ENCODE measurements at places on chromosomes 16 and 17.

DNA sequence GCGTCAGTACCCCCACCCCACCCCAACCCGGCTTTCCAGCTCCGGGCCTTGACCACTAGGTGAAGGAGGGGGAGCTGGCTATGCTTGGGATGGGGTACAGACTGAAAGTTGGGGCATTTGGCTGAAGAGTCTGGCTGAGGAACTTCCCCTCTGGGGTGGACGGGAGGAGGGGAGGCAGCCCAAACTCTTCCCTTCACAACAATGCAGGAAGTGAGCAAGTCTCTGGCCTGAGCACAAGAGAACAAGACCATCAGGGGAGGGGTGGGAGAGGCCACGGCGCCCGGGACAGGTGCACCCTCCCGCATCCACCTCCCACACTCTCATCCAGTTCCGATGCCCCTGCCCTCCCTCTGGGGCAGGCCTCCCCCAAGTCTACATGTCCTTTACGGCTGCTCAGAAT lies 5.6 kb downstream of the USH1G start:
- no peak for DNase-seq

DNA sequence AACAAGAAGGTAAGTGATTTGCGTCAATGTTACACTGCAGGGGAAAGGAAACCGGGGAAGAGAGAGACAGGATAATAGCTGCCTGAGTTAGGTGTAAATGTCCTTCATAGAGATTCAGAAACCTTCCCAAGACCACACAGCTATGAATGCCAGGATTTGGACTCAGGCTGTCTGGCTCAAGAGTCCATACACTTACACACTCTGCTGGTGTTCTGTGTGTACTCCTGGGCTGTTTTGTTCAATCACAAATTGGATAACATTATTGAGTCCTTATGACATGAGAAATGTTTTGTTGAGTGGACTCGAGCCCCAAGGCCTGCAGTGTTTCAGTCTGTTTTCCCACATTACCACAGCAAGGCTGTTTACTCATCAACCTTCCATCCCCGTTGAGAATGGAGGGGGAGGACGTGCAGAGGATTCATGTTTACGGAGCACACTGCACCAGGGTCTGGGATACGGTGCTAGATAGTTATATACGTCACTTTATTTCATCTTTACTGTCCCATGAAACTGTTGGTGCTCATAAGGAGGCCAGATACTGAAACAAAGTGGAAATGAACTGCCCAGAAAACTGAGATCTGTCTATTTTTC lies 450.8 kb downstream of the HAPSTR1 start:
- DNase-seq = no peak

- no peak for DNase-seq
Observed at GRCh38 chr17:72714357-72714966, 378.0 kb downstream of the SLC39A11 start.

- DNase-seq = peak; percentile 51
Observed at GRCh38 chr17:14019186-14019956, 49.9 kb upstream of the COX10 start.

DNA sequence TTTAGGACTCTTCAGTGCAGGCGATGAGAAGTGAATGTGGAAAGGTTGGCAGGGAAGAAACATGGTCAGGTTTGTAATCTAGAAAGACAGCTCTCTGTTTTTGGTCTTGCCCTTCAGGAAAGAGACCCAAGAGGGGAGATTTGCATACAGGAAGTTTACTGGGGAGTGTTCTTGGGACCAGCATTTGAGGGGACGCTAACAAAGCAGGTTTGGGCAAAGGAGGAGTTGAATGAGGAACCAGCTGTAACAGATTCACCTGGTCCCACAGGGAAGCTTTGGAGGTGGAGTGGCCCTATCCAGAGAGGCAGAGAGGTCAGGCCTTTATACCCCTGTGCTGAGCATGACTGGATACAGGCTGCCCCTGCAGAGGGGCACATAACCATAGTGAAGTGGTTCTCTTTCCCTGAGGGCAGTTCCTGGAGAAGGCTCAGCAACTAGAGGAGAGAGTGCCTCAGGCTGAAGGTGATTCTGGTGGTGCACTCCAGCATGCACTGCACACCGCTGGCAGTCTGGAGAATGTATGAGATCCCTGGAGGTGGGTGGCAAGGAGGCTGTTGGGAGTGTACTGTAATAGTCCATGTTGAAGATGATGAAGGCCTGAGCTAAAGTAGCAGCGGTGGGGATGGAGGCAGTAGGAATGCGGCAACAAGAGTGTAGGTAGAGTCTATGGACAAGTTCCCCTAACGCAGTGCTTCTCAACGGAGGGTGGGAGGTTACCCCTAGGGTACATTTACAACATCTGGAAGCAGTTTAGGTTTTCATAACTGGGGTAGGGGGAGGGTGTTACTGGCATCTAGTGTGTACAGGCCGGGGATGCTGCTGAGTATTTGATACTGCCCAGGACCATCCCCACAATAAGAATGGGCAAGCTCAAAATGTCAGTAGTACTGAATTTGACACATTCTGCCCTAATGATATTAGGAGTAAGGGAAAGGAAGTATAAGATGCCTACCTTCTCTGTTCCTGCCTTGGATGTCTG lies 37.2 kb downstream of the MAP2K6 start:
- no peak for DNase-seq

- DNase-seq = no peak
Observed at GRCh38 chr16:15487336-15488284, 53.2 kb downstream of the BMERB1 start.

- DNase-seq = peak; percentile 85
Observed at GRCh38 chr17:28347261-28347891, 10.0 kb downstream of the POLDIP2 start.

DNA sequence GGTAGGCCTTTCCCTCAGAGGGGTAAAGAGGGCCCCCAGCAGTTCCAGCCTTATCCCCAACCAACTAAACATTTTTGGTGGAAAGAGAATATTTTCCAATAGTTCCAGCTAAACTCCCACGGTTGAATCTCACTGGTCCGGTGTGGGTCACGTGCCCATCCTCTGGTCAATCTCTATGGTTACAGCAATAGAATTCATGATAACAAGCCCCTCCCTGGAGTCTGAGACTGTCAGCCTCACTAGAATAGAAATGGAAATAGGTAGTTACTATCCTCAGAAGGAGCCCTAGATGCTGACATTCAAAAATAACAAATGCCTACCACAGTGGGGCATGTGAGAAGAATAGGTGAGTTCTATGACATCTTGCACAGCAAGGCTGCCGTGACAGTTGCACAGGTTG lies 37.5 kb upstream of the LITAF start:
- DNase-seq = no peak

DNA sequence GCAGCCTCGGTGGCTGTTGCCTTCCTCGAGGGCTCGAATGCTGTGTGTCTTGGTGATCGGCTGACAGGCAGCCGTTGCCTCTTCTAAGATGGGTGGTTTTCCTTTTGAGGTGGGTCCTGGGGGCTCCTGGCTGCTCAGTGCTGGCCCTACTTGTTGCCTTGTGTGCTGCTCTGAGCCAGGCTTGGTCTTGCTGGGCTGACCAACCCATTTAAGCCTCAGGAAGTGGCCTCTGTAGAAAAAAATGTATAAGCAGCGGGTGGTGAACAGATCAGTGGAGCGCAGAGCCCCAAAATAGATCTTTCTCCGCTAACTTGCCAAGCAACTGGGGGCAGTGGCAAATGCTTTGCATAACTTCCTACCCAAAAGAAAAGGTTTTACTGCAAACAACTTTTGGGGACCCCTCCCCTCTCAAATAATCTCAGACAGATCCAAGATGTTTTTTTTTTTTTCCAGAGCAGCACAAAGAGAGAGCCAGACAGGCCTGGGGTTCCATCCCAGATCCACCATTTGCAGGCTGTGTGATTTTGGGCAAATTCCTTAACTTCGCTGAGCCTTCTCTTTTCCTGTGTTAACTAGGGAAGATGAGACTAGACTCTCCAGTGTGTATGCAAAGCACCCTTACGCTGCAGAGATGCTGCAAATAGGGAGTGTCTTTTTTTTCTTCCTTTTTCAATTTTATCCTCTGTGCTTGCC lies 42.5 kb downstream of the PLCG2 start:
- DNase-seq = no peak

- DNase-seq = no peak
Observed at GRCh38 chr16:26605626-26606271, 461.0 kb upstream of the C16orf82 start.

- no peak for DNase-seq
Observed at GRCh38 chr16:57865746-57866528, 63.6 kb upstream of the KIFC3 start.

DNA sequence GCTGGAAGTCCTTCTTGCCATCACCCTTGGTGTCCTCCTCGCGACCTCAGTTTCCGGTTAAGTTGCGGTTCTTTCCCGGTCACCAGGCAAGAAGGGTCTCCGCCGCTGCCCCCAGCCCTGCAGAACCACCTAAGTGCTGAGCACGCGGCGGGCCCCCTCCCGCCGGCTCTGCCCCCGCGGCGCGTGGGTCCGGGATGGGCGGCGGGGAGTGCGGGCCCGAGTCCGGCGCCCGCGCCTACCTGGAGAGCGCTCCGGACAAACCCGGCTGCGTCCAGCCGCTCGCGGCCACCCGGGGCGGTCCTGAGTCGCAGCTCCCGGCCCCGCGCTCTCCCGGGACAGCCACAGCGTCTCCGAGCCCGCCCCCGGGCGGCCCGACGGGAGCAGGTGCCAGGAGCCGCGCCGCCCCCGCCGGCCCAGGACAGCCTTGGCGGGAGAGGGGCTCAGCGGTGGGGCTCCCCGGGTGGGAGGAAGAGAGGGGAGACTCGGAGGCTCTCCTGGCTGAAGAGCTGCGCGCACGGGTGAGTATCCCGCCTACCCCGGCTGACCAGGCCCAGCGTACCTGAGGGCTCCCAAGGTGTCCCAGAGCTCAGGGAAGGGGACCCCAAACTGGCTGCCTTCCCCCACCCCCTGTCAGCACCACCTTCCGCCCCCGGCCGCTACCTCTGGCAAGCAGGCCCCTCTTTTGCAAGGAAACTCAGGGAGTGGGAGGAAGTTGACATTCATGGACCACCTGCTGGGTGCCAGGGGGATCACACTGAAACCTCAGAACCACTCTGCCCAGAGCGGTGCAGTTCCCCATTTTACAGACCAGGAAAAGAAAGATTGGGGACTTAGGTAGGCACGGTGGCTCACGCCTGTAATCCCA lies 22.2 kb upstream of the C17orf113 start:
- DNase-seq = no peak

DNA sequence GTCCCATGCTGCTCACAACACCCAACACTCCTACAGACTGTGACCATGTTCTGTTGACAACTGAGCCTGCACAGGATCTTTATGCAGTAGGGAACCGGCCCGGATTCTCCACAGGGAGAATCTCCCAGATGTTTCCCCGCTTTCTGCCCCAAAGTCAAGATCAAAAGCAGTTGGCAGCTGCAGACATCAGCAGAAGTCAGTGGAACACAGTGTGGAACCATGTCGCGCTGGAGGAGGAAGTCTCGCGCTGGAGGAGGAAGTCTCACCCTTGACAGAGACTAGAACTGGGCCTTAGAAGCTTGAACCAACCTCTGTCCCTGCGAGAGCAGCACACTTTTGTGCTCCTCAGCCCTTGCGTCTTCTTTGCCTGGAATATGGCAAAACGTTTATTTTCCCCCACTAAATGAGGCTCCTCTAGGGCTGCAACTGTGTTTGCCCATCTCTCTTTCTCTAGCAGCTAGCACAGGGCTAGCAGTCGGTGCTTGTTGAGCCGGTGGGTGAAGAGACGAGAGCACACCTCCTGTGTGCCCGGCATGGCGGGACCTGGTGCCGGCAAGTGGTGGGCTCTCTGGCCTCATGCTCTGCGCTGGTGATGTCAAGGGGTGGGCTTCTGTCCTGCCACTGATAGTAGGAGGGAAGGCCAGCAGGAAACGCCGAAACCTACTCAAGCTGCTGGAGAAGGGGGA lies 2.1 kb upstream of the MRC2 start:
- DNase-seq = no peak

GRCh38 chr16:3174618-3175148 lies 13.3 kb upstream of the OR1F1 start:
- no peak for DNase-seq

- no peak for DNase-seq
Observed at GRCh38 chr16:55046916-55047315, 116.3 kb downstream of the IRX5 start.

DNA sequence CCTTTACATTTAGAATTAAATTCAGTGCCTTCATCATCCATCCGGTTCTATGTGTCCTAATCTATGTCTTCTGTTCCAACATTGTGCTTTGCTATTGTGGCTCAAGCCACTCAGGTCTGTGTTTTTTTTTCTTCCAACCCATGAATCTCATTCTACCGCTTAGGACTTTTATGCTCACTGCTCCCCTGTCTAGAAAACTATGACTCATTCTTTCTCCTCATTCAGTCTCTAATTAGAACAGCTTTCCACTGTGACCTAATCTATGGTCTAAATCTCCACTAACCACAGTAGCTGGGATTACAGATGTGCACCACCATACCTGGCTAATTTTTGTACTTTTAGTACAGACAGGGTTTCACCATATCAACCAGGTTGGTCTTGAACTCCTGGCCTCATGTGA lies 418.7 kb downstream of the KCNJ2 start:
- DNase-seq = no peak

DNA sequence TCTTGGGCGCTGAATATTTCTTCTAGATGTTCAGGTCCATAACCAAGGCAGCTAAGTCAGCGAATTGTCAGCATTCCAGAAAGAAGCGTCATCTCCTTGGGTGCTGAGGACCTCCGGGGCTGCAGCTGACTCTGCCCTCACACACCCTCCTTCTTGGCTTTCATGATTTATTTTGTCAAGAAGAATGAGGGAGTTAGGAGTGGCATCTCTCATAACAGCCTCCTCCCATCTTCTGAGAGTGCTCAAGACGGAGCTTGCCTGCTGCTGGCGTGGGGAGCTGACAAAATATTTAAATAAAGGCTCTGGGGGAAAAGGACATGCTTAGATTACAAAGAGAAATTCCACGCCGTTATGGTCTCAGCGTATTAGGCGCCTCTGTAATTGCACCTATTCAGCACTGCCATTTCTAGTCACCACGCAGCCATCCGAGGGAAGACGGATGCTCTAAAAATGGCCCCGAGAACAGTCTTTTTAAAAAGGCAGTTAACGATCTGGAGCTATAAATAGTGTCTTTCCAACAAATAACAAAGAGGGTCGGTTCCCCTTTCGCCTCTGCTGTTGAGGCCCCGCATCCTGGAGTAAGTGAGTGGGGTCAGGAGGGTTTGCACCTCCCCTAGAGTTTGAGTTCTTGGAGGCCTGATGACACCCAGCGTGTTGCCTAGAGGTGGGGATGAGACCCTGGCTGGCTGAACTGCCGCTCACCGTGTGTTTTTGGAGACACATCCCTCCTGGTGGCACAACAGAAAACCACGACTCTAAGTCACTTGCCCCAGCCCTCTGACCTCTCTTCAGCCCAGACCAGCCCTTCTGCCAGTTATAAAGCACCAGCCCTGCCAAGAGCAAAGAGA lies 187.0 kb downstream of the CCDC182 start:
- peak; percentile 81 for DNase-seq

- DNase-seq = no peak
Observed at GRCh38 chr17:40321524-40321929, 12.5 kb downstream of the RARA start.
